ENCODE measurements at places on chromosomes 11 and 22. TPM values are rescaled to one million over a fixed set of nuclear protein-coding genes. Genes with fewer than 3 reads are reported as not detected.

The C11orf97 gene
- total RNA-seq = not detected

DNA sequence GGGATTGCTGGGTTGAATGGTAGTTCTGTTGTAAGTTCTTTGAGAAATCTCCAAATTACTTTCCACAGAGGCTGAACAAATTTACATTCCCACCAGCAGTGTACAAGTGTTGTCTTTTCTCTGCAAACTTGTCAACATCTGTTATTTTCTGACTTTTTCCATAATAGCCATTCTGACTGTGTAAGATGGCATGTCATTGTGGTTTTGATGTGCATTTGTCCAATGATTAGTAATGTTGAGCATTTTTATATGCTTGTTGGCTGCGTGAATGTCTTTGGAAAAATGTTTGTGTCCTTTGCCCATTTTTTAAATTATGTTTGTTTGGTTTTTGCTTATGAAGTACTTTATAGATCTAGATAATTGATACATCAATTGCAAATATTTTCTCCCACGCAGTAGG lies 1025.0 kb downstream of the JRKL start:
- H3K4me1 ChIP-seq = no peaks in the 10 kb centered on the region
- DNase-seq = no peak
- H3K27me3 ChIP-seq = no peaks in the 10 kb centered on the region
- H3K4me3 ChIP-seq = no peak overlapping the region

The PHOX2A gene
- not detected for total RNA-seq

DNA sequence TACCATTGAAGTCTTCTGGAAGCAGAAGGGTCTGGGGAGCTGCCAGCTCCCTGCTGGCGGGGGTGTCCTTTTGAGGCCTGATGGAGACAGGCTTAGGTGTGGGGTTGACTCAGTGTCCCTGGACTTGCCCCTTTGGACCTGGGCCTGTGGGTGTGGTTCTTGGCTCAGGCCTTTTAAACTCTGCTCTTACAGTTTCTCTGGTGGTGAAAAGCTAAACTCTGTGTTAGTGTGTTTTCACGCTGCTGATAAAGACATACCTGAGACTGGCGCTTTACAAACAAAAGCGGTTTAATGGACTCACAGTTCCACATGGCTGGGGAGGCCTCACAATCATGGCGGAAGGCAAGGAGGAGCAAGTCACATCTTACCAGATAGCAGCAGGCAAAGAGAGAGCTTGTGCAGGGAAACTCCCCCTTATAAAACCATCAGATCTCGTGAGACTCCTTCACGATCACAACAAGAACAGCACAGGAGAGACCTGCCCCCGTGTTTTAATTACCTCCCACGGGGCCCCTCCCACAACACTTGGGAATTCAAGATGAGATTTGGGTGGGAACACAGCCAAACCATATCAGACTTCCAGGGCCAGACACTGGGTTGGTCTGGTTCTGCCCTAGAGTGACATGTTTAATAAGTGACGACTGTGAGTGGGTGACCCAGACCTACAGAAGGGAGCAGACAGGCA lies 26.5 kb downstream of the GRAMD4 start:
- no peaks in the 10 kb centered on the region for H3K27me3 ChIP-seq
- no peak for DNase-seq
- no peak overlapping the region for H3K27ac ChIP-seq
- H3K4me3 ChIP-seq = no peak overlapping the region
- peaks cover 19% of the 10 kb centered on the region for H3K36me3 ChIP-seq

GRCh38 chr22:19448739-19449421 lies 1.4 kb upstream of the C22orf39 start:
- H3K27me3 ChIP-seq = peaks cover 8% of the 10 kb centered on the region
- peaks cover 6% of the 10 kb centered on the region for H3K36me3 ChIP-seq
- no peak for DNase-seq
- peaks cover 28% of the 10 kb centered on the region for H3K4me1 ChIP-seq

DNA sequence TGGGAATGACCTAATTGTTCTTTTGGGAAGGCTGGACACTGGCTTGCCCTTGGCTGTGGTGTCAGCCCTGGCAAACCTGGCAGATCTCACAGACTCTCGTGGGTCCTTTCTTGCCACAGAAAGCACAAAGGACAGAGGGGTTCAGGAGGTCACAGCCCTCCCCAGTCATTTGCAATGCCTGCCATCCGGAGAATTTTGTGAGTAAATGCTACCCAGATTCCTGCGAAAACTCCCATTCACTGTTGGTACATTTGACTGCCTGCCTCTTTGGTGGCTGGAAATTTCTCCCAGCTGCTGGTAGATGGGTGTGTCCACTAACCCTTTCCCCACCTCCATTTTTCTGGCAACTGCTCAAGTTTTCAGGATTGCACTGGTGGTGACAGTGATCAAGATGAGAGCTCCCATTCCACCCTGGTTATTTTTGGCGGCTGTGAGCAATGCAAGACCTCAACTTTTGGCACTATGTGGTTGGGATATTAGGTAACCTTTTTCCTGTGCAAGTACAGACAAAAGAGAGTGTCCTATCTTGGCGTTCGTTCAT lies 155.7 kb downstream of the NAV2 start:
- no peak overlapping the region for H3K4me3 ChIP-seq
- no peak overlapping the region for H3K27ac ChIP-seq
- no peaks in the 10 kb centered on the region for H3K36me3 ChIP-seq
- peaks cover 7% of the 10 kb centered on the region for H3K27me3 ChIP-seq
- peaks cover 11% of the 10 kb centered on the region for H3K4me1 ChIP-seq

GRCh38 chr22:25413620-25414019 lies 150.9 kb upstream of the GRK3 start:
- peaks cover 10% of the 10 kb centered on the region for H3K36me3 ChIP-seq
- no peaks in the 10 kb centered on the region for H3K27me3 ChIP-seq
- no peak overlapping the region for H3K27ac ChIP-seq
- peaks cover 7% of the 10 kb centered on the region for H3K4me1 ChIP-seq
- DNase-seq = no peak

DNA sequence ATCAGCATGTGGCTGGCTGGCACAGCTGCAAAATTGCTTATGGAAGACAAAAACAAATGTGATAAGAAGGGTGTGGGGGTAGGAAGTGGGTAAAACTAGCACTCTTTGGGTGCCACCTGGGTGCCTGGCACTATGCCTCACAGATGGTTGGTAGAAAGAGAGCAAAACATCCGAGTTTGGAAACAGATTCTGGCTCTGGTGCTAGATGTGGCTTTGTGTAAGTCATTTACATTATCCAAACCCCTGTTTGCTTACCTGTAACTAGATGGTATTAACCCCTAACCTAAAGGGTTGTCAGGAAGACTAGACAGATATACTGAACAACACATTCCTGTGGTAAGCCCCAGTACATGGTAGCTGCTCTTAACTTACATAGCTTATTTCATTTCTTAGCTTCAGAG lies 905.6 kb downstream of the DLG2 start:
- H3K27ac ChIP-seq = no peak overlapping the region
- H3K4me3 ChIP-seq = peak overlapping the region; percentile 94
- DNase-seq = no peak
- peaks cover 13% of the 10 kb centered on the region for H3K4me1 ChIP-seq
- H3K27me3 ChIP-seq = peaks cover 1% of the 10 kb centered on the region

DNA sequence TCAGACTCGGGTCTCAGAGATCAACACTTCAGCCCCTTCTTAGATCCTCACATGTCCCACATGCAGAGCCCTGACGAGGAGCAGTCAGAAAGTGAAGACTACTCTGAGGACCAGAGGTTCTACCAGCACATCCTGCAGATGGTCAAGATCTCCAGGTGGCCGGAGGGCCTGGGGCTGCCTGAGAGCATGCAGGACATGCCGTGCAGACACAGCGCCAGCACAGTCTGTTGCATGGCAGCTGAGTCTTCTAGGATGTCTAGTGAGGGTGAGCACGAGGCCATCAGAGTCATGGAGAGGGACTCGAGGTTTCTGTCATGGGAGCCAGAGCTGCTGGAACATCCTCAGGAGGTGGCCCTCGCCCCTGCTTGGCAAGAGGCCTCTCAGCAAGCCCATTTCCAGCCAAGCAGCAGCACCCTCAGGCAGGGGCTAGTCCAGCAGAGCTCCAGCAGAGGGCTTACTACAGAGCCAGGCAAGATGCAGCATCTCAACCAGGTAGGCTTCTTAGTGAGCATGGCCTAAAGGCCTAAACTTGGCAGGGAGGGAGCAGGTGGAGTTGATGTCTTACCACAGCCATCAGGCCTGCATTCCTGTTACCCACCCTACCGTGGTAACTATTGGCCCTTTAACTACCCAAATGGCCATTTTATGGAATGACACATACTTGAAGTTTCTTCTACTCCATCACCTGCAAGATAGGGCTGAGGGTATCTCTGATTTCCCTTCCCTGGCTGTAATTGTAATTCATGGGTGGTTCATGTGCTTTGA lies 28.7 kb downstream of the CEP164 start:
- peaks cover 24% of the 10 kb centered on the region for H3K36me3 ChIP-seq
- no peak overlapping the region for H3K27ac ChIP-seq
- H3K4me3 ChIP-seq = no peak overlapping the region
- peaks cover 5% of the 10 kb centered on the region for H3K27me3 ChIP-seq
- DNase-seq = no peak
- no peaks in the 10 kb centered on the region for H3K4me1 ChIP-seq

DNA sequence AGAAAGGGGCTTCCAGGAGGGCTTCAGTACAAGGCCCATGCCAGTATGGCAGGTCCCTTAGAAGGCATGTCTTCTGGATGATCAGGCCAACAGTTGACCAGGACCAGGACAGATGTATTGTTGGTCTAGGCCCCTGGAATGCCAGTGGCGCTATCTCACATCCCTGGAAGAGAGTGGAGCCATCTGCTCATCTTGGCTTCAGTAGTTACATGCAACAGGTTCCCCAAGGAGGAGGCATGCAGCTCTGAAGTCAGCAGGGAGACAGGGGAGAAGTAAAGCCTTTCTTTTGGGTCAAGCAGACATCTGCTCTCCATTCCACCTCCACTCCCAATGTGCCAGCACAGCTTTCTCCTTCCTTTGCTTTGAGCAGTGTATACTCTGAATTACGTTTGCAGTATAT lies 244.1 kb downstream of the KIRREL3 start:
- H3K4me3 ChIP-seq = no peak overlapping the region
- peaks cover 1% of the 10 kb centered on the region for H3K27me3 ChIP-seq
- H3K4me1 ChIP-seq = peaks cover 6% of the 10 kb centered on the region
- H3K27ac ChIP-seq = no peak overlapping the region
- no peak for DNase-seq
- no peaks in the 10 kb centered on the region for H3K36me3 ChIP-seq

The OR52A1 gene
- 0.03 TPM for total RNA-seq

GRCh38 chr11:76839311-76839710 lies 21.4 kb upstream of the ACER3 start:
- DNase-seq = no peak
- H3K4me1 ChIP-seq = peaks cover 9% of the 10 kb centered on the region
- no peaks in the 10 kb centered on the region for H3K36me3 ChIP-seq
- H3K27ac ChIP-seq = no peak overlapping the region
- H3K27me3 ChIP-seq = no peaks in the 10 kb centered on the region

The KCNC1 gene
- not detected for total RNA-seq

The OR51F2 gene
- not detected for total RNA-seq

DNA sequence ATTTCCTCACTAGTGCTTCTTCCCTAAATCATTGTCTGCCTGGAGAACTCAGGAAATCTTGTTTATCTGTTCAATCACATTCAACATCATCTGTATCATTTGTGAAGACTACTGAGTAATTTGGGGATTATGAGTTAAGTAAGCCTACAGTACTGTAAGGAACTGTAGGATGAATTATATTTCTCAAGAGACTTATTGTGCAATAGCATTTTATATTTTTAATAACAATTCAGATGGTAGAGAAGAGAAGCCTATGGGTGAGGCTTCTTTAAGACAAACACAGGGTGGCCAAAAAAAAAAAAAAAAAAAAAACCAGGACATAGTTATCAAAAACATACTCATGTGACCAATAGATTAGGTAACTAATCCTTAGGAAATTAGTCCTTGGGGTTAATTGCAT lies 282.7 kb downstream of the FAM181B start:
- no peak overlapping the region for H3K27ac ChIP-seq
- DNase-seq = no peak
- no peaks in the 10 kb centered on the region for H3K27me3 ChIP-seq
- H3K4me3 ChIP-seq = no peak overlapping the region
- H3K36me3 ChIP-seq = no peaks in the 10 kb centered on the region

The MMP13 gene
- total RNA-seq = not detected

GRCh38 chr22:38338772-38339379 lies 21.6 kb upstream of the CSNK1E start:
- peaks cover 6% of the 10 kb centered on the region for H3K27me3 ChIP-seq
- no peak overlapping the region for H3K4me3 ChIP-seq
- H3K27ac ChIP-seq = no peak overlapping the region
- H3K4me1 ChIP-seq = no peaks in the 10 kb centered on the region
- DNase-seq = no peak

DNA sequence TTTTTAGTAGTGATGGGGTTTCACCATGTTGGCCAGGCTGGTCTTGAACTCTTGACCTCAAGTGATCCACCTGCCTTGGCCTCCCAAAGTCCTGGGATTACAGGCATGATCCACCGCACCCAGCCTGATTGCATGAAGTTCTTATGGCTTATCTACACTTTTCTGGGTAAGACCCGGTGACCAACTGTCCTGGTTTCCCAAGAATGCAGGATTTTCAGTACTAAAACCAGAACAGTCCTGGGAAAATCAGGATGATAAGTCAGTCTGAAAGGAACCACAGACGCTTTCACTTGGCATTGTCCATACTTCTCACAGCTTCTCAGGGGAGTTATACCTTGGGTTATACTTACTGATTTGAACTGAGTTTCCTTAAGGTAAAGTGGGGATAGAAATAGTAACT lies 1.4 kb upstream of the BPIFC start:
- H3K27ac ChIP-seq = no peak overlapping the region
- H3K4me3 ChIP-seq = no peak overlapping the region
- DNase-seq = no peak
- H3K36me3 ChIP-seq = no peaks in the 10 kb centered on the region

DNA sequence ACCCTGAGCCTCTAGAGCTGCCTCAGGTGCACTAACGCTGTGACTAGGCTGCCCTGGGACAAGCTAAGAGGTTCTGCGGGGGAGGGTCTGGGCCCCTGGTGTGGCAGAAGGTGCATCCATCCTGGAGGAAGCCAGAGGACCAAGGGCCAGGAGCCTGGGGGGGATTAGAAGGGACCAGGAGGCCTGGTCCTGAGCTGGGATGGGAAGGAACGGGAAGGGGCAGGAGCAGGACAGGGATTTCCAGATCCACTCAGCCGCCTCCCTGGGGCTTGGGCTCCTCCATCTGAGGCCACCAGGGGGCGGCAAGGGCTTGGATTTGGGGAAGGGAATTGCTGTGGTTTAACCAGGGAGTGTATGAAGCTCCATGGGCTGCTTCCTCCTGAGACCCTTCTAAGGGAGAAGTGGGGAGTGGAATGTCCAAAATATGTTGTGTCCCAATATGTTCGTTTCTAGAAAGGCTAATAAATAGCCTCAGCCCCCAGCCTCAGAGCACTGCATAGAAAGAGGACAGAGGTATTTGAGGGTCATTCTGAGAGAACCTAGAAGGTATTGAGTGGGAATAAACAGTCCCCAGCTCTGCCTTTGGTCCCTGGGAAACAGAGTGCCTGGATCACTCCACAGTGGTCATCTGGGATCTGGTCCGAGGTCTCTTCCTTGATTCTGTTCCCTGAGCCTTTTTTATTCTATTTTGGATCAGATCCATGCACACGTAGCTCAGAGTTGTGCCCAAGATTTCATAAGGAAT lies 17.4 kb upstream of the PRAME start:
- no peaks in the 10 kb centered on the region for H3K4me1 ChIP-seq
- no peaks in the 10 kb centered on the region for H3K36me3 ChIP-seq
- peak; percentile 84 for DNase-seq
- peaks cover 5% of the 10 kb centered on the region for H3K27me3 ChIP-seq

The TPBGL gene
- total RNA-seq = 7.0 TPM

GRCh38 chr11:47593492-47593933 lies 698 bp downstream of the C1QTNF4 start:
- peaks cover 22% of the 10 kb centered on the region for H3K27me3 ChIP-seq
- peaks cover 11% of the 10 kb centered on the region for H3K36me3 ChIP-seq
- peak overlapping the region; percentile 64 for H3K27ac ChIP-seq
- no peak for DNase-seq
- H3K4me3 ChIP-seq = peak overlapping the region; percentile 88
- H3K4me1 ChIP-seq = peaks cover 31% of the 10 kb centered on the region

Data from endothelial cell (in vitro differentiated cells).